Activated T-helper 1 cell treated with anti-CD3 and anti-CD28 coated beads, Interleukin-12 subunit alpha, Interleukin-12 subunit beta, Interleukin-2, Interleukin-4 antibody, amounts not matched to agents 30 ng/mL and 10 ng/mL and 1 ng/mL, durations not matched to agents 14 hours and 24 hours and 36 hours (primary cell): ENCODE measurements at places on chromosomes 16 and 17.

GRCh38 chr16:55264949-55265348 lies 59.1 kb upstream of the IRX6 start:
- H3K4me1 ChIP-seq = no peaks in the 10 kb centered on the region
- H3K4me3 ChIP-seq = no peak overlapping the region
- no peak overlapping the region for H3K27ac ChIP-seq
- DNase-seq = no peak

GRCh38 chr17:2985318-2985717 lies 78.1 kb downstream of the OR1D5 start:
- no peaks in the 10 kb centered on the region for H3K4me1 ChIP-seq
- peaks cover 3% of the 10 kb centered on the region for H3K36me3 ChIP-seq
- H3K27me3 ChIP-seq = no peaks in the 10 kb centered on the region
- no peak overlapping the region for H3K4me3 ChIP-seq
- no peak for DNase-seq
- H3K27ac ChIP-seq = no peak overlapping the region

- no peak overlapping the region for H3K4me3 ChIP-seq
- H3K27me3 ChIP-seq = no peaks in the 10 kb centered on the region
- no peak overlapping the region for H3K27ac ChIP-seq
- no peaks in the 10 kb centered on the region for H3K36me3 ChIP-seq
- H3K4me1 ChIP-seq = no peaks in the 10 kb centered on the region
Observed at GRCh38 chr17:11495613-11496012, 102.7 kb upstream of the DNAH9 start.

GRCh38 chr16:48081656-48082055 lies 74.1 kb downstream of the ABCC12 start:
- H3K36me3 ChIP-seq = no peaks in the 10 kb centered on the region
- H3K4me3 ChIP-seq = no peak overlapping the region
- no peak overlapping the region for H3K27ac ChIP-seq
- peaks cover 5% of the 10 kb centered on the region for H3K27me3 ChIP-seq

GRCh38 chr16:90008708-90009145 lies 10.5 kb downstream of the DBNDD1 start:
- H3K27ac ChIP-seq = no peak overlapping the region
- peaks cover 8% of the 10 kb centered on the region for H3K4me1 ChIP-seq
- H3K27me3 ChIP-seq = peaks cover 4% of the 10 kb centered on the region

DNA sequence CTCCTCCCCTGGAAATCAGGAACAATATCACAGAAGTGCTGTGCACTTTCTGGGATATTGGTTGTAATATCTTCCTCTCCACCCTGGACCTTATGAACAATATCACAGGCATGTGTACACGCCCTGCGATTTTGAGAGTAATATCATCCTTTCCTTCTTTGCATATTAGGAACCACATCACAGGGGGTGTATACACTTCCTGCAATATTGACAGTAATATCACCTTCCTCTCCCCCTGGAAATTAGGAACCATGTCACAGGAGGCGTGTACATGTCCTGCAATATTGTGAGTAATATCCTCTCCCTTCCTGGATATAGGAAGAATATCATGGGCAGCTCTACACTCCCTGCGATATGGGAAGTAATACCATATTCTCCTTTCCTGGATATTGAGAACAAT lies 14.2 kb upstream of the TEKT5 start:
- H3K27me3 ChIP-seq = no peaks in the 10 kb centered on the region
- H3K27ac ChIP-seq = no peak overlapping the region
- no peak for DNase-seq
- H3K4me1 ChIP-seq = no peaks in the 10 kb centered on the region
- H3K4me3 ChIP-seq = no peak overlapping the region

- H3K27ac ChIP-seq = peak overlapping the region; percentile 92
- peaks cover 36% of the 10 kb centered on the region for H3K4me1 ChIP-seq
- H3K27me3 ChIP-seq = no peaks in the 10 kb centered on the region
- H3K4me3 ChIP-seq = peak overlapping the region; percentile 97
- DNase-seq = peak; percentile 54
Observed at GRCh38 chr17:29760279-29761039, 137.7 kb upstream of the CORO6 start.

- H3K36me3 ChIP-seq = peaks cover 26% of the 10 kb centered on the region
- DNase-seq = peak; percentile 63
- H3K4me3 ChIP-seq = peak within 1 kb of the TSS; percentile 99
- peaks cover 47% of the 10 kb centered on the region for H3K4me1 ChIP-seq
Observed at GRCh38 chr16:29820271-29820701, at the start of gene MVP. MVP (plus strand) TSS chr16:29820462; CDS start chr16:29830550, 10,088 bp downstream.
